ENCODE measurements at places on chromosomes 7 and 10.

GRCh38 chr10:21285742-21286331, 239.6 kb downstream of the SKIDA1 start:
- no peak for DNase-seq

- no peak for DNase-seq
Observed at GRCh38 chr7:115340828-115341227, 418.9 kb downstream of the MDFIC start.

DNA sequence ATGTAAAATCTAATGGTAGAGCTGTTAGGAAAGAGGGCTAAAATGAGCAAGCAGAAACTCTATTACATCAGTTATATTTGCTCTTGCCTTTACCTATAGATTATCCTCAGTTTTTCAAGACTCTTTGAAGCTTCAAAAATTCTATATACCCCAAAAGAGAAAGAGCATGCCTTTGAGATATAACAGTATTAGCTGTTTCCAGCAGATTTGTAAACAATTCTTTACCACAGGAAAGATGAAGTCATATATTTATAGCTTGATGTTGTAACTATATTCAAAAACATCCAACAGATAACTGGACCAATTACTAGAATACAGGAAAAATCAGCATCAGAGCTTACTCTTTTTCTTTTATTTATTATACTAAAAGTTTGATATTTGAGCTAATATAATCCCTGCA, 416.2 kb upstream of the TPK1 start:
- DNase-seq: no peak

- DNase-seq: no peak
Observed at GRCh38 chr7:97671571-97671970, 60.3 kb upstream of the TAC1 start.

DNA sequence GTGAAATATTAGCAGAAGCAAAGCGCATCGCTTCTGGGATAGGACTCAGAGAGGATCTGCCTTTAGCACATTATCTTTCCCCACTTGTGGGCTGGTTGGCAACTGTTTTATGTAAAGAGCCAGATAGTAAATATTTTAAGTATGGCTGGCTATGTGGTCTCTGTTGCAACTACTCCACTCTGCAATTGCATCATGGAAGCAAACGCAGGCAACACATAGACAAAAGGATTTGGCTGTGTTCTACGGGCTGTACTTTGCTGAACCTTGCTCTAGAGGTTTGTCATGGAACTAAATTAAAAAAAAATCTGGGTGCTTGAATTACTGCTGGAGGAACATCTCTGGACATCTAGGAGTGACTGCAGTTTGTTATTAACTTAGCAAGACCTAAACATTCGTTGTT, 307.8 kb upstream of the TPK1 start:
- DNase-seq: no peak

- no peak for DNase-seq
Observed at GRCh38 chr7:19482628-19483027, 226.2 kb downstream of the POLR1F start.

- no peak for DNase-seq
Observed at GRCh38 chr7:75931680-75932079, 16.7 kb downstream of the POR start.

- no peak for DNase-seq
Observed at GRCh38 chr10:114291076-114291475, 52.0 kb downstream of the VWA2 start.

- no peak for DNase-seq
Observed at GRCh38 chr7:44761207-44762161, 12.8 kb downstream of the ZMIZ2 start.

- DNase-seq: no peak
Observed at GRCh38 chr7:130886438-130887135, 152.6 kb upstream of the KLF14 start.
